ENCODE measurements at places on chromosomes 5 and 9. TPM values are rescaled to one million over a fixed set of nuclear protein-coding genes. Genes with fewer than 3 reads are reported as not detected.

Gene GABRA1
- not detected for total RNA-seq

Gene TMEM174
- not detected for total RNA-seq

- no peak for DNase-seq
These were observed 323.4 kb downstream of the CHSY3 start for GRCh38 chr5:130227699-130228098.

GRCh38 chr9:97411440-97411788 is 482 bp upstream of the TDRD7 start:
- no peak for DNase-seq

- no peak for DNase-seq
These were observed 37.6 kb downstream of the SYK start for GRCh38 chr9:90839183-90839728.

DNA sequence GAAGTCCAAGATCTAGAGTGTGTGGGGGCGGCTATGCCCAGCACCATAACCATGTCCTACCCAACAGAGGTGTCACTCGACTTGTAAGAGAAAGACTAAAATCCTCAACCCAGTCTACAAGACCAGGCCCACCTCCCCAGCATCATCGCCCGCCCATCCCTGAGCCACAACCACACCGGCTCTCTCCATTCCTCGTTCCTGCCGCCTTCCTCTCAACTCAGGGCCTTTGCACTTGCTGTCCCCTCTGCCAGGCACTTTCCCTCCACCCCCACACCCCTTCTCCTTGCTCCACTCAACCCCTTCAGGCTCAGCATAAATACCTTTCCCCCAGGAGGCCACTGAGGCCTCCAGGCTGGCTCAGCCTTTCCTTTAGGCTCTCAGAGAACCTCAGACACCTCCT is 69.3 kb downstream of the PAX5 start:
- DNase-seq, result no peak

DNA sequence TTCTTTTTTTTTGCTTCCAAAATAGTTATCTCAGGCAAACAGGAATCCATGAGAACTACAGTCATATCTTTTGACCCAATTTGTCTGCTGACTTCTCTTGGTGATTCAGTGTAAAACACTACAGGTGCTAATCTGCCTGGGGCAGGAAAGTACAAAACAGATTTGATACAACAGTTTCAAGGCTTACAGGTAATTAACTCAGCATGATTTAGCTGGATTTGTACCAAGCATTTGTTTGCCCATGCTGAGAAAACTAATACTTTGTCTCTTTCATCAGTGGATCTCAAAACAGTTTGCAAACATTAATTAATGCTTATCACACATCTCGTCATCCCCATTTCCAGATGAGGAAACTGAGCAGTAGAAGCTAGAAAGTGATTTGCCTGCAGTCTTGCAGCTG is 312.5 kb upstream of the SEMA6A start:
- DNase-seq, result no peak
